AG04449 (cell line): ENCODE measurements at places on chromosomes 4 and X.

- DNase-seq = no peak
These were observed 424.1 kb downstream of the PRR32 start for GRCh38 chrX:127243654-127244053.

GRCh38 chr4:154019811-154020210 is 230.9 kb upstream of the SFRP2 start:
- no peak for DNase-seq

DNA sequence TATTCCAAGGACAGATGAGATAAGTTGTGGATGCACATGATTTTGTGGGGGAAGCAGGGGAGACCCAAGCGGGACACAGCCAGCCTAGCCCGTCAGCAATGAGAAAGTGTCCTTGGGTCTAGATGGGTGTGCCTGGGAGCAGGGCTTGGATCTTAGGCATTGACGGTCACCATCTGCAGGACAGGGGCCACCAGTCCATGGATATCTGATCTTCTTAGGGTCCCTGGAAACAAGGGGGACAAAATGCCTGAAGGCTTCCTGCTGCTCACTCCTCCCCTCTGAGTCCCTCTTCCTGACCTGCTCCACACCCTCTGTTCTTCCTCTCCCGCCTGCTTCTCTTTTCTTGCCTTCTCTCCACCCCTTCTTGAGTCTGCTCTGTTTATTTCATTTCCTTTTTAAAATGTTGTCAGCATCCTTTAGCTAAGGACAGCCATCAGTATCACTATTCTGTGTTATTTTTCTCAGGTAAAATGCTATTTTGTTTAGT is 298.4 kb downstream of the RAPGEF2 start:
- DNase-seq = no peak

DNA sequence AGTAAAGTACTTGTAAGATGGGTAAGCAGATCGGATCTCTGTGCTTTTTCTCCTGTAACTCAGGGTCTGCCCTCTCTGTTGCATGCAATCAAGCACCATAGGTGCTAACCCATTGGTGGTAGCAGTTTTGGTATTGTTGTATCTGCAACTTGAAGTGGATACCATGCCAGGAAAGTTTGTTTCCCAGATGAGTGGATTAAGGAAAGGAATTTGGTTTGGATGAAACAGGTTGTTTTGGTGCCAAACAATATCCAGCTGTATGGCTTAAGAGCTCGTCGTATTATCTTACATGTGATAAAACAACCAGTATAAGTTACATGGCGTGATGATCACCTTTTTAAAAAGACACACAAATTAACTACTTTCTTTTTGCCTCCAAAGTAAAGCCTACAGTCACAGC is 280.9 kb upstream of the TENM3 start:
- no peak for DNase-seq

- DNase-seq = no peak
These were observed 2.1 kb upstream of the CPZ start for GRCh38 chr4:8590546-8590880.

DNA sequence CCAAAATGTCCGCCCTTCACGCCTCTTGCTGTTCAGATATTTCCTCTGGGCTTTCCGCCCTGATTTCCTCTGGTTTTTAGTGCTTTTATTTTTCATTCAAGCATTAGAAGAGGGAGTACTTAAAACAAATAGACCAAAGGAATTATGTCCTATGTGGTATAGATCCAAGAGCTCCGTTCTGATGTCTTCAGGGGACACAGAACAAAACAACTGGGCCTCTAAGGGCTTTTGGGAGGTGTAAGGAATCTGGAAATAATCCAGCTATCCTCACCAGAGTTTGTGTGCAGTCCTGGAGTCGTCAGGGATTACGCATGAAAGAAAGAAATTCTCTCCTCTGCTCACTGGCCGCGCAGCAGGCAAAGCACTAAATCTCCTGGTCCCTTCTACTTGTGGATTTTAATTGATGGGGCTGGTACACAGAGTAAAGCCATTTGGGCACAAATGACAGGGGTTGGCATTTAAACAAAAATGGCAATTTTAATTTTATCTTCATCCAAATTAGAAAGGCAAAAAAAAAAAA is 999.2 kb downstream of the ADGRL3 start:
- no peak for DNase-seq

DNA sequence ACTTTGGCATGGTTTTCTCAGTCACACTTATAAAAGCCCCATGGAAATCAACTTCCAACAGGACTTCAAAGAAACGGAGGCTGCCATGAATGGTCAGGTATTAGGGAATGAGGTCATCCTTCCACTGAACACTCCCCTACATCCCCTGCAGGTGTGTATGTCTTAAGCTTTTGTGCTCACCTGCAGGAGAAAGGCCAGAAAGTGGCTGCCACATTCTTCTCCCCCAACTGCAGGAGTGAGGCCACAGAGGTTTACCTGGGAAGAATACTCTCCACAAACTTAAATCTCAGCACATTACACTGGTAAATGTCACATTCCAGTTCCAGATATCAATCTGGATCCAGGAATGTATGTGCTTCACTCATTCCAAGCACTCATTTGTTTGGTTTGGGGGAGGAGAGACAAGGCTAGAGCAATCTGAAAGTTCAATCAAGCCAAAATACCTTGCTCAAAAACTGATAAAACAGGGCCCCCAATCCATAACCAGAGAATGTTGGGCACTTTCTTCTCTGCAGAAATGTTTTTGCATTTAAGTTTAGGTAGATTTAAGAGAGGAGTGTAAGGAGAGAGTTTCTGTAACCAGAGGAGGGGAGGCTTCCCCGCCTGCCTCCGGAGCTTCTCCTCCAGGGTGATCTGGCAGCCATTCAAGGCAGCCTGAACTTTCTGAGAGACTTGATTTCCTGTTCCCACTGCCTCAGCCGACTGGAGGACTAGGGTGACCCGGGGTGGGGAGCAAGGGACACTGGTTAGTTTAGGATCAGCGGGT is 15.4 kb downstream of the FAM9C start:
- DNase-seq = no peak

GRCh38 chr4:183374950-183375555 is 52.8 kb upstream of the CLDN24 start:
- no peak for DNase-seq

GRCh38 chr4:169485086-169485485 is 127.3 kb downstream of the NEK1 start:
- DNase-seq = no peak

DNA sequence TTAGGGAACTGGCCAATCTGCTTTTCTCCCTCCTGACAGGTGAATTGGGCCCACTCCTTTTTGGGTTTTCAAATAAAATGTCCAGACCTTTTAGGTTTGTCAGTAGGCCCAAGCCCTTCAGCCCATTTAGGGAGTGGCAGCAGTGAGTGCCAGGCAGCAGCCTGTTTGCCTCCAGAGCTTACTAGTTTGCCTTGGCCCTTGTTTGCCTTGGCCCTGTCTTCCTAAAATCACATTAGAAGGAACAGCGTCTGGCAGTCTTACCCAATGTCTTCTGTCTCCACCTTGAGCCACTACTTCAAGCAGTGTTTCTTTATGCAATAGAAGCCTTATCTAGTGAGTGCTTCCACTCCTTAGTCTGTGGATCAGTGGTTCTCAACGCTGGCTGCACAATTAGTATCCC is 117.1 kb downstream of the TMEM164 start:
- DNase-seq = no peak

DNA sequence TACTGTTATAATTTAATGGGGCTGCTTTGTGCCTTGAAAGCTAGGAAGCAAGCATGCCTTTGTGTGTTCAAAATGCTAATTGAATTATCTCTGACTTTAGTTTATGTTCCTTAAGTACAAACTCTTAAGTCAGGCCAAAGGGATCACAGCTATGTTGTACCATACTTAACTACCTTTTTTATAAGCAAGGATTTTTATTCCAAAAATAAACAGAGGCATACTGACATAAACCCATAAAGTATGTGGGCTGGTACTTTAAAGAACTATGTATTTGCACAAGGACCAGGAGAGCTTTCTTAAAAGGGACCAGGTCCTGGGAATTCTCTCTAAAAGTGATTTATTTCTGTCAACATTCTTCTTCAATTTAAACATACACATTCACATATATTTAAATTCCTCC is 57.8 kb upstream of the HCCS start:
- DNase-seq = no peak

- DNase-seq = no peak
These were observed 831.5 kb downstream of the STIM2 start for GRCh38 chr4:27692158-27692557.

DNA sequence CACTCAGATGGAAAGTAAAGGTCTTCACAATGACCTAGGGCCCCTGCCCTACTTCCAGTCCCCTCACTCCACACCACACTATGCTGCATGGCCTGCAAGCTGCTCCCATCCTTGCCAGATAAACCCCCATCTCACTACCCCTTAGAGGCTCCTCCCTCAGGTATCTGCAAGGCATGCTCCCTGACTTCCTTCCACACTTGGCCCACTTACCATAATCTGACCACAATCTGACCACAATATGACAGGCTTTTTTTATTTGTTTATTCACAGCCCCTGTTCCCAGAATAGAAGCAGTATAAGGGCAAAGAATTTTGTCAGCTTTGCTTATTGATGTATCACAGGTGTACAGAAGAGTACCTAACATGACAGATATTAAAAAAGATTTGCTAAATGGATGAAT is 124.7 kb downstream of the CAMK2D start:
- no peak for DNase-seq

GRCh38 chr4:148934926-148935578 is 492.8 kb upstream of the NR3C2 start:
- DNase-seq = no peak

DNA sequence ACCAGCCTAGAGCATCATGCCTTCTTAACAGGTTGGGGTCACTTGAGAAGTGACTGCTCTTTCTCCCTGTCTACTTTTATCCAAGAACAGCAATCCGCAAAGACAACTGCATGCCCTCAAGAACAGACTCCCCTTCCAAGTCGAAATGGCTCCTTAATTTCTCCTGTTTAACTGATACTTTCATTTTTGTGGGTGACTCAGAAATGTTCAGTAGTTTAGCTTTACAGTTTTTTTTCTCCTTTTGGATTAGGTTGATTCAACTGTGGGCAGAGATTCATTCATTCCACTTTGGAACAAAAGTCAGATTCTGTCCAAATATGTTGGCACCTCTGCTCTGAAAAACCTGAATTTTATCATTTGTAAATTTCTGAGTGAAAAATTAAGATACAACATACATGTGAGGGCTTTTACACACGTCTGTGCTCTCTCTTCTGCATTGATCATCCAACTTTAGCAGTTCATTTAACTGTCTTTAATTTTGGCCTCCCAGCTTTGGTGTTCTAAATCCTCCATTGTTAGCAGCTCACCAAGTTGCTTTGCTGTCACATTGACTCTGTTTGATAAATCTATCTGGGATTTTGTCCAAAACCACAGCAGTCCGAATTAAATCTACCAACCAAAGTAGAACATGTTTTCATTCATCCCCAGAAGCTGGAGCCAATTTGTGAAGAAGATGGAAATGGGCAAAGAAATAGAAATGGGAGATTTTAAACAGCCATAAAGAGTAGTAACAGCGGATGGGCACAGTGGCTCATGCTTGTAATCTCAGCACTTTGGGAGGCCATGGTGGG is 50.0 kb downstream of the HOPX start:
- DNase-seq = no peak

- no peak for DNase-seq
These were observed 14.9 kb downstream of the RASL11B start for GRCh38 chr4:52877036-52877435.

DNA sequence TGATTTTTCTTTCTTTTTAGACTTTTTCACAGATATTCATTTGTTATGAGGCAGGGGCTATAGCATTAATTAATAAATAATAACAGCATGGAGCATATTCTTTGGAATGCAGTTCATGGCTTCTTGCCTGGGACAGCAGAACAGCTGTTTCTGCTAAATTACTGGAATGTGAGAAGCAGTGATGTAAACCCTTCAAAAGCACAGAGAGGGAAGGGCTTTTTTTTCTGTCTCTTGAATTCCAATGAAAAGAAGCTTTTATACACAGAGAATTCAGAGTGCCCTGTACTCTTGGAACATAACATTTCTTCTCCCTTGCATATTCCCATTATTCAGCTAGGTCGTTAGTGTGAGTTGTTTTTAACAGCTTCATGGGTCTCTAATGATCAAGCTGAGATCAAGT is 28.5 kb upstream of the ANK2 start:
- DNase-seq = no peak

DNA sequence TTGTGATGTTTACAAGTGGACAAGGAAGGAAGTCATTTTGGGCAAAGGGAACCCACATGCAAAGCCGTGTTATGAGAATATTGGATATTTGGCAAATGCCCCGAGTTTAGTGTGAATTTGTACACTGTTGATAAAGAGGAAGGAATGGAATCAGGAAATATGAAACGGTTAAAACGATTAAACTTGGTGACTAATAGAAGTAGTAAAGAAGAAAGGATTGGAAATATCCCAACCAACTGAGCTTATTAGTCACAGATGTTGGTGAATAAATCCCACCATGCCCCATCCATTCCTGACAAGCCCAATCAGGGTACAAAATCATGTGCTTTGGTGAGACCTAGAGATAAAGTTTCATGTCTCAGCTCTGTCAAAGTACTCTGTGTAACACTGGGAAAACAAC is 22.0 kb downstream of the ARHGAP24 start:
- DNase-seq = no peak

DNA sequence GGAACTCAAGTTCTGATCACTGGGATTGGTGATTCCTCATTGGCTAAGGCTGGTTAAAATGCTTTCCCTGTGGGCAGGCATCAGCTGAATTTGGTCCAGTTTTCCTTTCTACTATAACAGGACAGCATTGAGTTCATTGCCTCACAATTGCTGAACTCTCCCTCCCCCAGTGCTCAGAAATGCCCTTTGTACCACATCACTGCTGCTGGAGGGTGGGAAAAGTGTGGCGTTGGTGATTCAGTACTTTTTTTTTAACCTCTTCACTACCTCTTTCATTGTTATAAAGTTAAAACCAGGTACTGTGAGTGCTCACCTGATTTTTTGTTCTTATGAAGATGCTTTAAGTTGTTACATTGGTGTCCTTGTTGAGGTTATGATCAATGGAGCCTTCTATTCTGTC is 69.3 kb upstream of the IL2 start:
- DNase-seq = no peak

DNA sequence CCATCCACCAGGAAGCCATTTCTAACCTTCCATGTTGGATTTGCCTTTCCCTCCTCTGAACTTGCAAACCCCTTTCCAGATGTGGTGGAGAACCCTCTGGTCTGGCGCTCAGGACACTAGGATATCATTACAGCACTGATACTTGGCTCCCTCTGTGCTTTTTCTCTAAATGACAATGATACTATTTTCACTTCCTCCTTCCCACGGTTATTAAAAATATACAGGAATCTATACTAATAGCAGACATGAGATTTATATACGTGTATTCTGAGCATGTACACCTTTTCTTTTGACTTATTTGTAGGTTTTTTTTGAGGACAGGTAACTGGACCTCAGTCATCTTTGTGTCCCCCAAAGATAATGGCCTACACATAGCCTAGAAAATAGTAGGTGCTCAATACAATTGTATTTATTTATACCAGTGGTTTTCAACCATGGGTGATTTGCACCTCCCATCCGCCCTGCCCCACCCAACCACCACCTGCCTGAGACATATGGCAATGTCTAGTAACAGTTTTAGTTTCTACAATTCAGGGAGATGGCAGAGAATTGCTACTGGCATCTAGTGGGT is 60.4 kb upstream of the PLAC8 start:
- no peak for DNase-seq
